ENCODE measurements at places on chromosomes 12 and 14. TPM values are rescaled to one million over a fixed set of nuclear protein-coding genes. Genes with fewer than 3 reads are reported as not detected.

Gene MMP19
- 7.7 TPM for total RNA-seq

Gene AKAP3
- 0.79 TPM for total RNA-seq

Gene RILPL2
- 4.6 TPM for total RNA-seq

Gene KRT75
- total RNA-seq = not detected

Gene RPS26
- total RNA-seq = 1,492 TPM

Gene CDCA4
- 5.1 TPM for total RNA-seq

Gene HDAC7
- total RNA-seq = 60.2 TPM

Gene RNASE3
- total RNA-seq = 0.59 TPM

Measured in right atrium auricular region (tissue), 2 donors.